Left ventricle myocardium superior (tissue), 1 donor: ENCODE measurements at places on chromosomes 11 and 22.

- DNase-seq: peak; percentile 47
Observed at GRCh38 chr11:14894657-14895598, 2.9 kb upstream of the CYP2R1 start.

DNA sequence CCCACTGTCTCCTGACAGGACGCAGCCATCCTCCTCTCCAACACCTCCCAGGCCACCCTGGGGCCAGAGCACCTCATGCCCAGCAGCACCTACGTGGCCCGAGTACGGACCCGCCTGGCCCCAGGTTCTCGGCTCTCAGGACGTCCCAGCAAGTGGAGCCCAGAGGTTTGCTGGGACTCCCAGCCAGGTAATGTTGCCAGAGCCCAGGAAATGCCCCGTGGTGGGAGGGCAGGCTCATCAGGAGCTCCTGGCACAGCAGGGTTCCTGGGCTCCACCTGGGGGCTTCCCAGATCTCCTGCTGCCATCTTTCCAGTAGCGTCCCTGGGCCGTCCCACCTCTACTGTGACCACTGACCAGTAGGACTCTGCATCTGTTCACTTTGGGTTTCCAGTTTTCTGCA lies 16.2 kb downstream of the CSF2RB start:
- DNase-seq: no peak

DNA sequence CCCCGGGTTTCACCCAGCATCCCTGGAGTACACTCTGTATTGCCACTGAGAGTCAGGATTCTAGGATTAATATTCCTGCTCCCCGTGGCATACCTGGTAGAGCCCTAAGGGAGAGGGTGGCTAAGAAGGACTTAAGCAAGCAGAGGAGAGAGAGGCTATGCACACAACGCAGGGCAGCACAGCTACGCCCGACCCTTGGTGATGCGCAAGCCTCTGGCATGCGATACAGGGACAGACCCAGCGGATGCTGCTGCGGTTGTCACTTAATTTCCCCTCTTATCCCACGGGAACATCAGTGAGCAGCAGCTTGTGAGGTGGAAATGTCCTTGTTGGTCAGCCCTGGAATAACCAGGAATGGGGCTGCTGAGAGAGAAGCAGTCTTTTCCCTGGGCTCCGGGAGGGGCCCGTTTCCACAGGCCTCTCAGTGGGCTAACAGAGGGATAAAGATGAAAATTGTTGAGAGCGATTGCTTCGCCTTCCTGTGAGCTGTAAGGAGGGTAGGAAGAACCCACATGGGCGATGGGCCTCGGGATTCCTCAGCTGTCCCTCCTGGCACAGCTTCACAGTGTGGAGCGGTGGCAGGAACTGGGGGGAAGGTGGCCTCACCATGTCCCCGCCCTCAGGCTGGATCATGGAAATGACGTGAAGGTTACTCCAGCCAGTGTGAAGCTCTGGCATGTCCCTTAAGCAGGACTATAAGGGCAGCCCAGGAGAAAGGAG lies 48.4 kb upstream of the RAB1B start:
- no peak for DNase-seq

DNA sequence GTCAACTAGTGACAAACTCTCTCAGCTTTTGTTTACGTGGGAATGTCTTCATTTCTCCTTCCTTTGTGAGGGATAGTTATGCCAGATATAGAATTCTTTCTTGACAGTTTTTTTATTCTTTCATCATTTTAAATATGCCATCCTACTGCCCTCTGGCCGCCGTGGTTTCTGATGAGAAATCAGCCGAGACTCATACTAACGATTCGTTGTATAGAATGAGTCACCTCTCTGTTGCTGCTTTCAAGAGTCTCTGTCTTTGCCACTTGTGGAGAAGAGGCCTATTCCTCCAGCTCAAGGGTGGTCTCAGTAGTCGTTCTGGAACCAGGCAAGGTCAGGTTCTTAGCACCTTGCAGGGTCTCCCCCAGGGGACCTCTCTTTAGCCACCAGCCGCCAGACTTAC lies 8.0 kb downstream of the MYO7A start:
- no peak for DNase-seq

DNA sequence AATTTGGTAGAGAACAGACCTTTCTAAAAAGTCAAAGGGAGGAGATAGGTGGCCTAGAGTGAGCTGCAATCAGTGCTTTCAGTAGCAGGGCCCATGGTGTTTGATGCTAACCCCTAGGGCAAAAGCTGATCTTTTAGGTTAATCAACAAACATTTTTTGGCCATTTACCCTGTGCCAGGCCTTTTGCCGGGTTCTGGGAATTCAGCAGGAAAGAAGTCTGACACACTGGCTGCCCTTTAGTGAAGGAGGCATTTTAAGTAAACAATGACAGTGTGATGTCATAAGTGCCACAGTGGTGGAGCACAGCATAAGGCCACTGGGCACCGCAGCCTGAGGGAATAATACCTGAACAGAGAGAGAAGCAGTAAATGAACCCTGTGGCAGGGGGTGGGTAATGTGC lies 29.0 kb downstream of the C22orf31 start:
- no peak for DNase-seq
